ENCODE measurements at places on chromosomes 4 and X.
A peak's percentile ranks its signal among the peaks of the same experiment; 100 is the strongest.

GRCh38 chrX:13868591-13868990 lies 51.7 kb upstream of the GPM6B start:
- no peak for DNase-seq

DNA sequence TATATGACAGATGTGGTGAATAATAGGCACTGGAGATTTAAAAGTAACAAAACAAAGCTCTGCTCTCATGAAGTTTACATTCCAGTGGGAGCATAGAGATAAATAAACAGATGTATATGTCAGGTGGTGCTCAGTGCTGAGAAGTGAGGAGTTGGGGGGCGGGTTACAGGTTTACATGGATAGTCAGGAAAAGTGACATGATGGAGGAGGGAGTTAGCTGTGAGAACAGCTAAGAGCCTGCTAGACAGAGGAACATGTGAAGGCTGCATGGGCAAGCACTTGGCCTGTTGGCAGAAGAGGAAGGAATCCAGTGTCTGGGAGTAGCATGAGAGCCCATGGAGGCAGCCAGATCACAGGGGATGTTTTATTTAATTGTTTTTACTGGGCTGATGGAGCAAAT lies 10.2 kb upstream of the TMEM156 start:
- no peak for DNase-seq

GRCh38 chr4:20042769-20043168 lies 208.9 kb upstream of the SLIT2 start:
- DNase-seq: no peak

DNA sequence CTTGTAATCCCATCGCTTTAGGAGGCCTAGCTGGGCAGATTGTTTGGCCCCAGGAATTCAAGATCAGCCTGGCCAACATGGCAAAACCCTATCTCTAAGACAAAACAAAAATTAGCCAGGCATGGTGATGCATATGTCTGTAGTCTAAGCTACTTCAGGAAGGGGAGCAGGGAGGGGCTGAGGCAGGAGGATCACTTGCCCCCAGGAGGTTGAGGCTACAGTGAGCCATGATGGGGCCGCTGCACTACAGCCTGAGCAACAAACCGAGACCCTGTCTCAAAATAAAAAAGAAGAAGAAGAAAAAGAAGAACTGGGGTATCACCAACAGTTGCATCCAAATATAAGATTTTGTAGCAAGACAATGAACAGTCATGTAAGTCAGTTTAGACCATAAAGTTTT lies 47.3 kb upstream of the NFKB1 start:
- DNase-seq: no peak

GRCh38 chrX:132716006-132716405 lies 227.2 kb upstream of the MBNL3 start:
- DNase-seq: no peak

- DNase-seq: no peak
Observed at GRCh38 chr4:182895791-182896292, 21.3 kb downstream of the DCTD start.

GRCh38 chr4:36054694-36055422 lies 189.5 kb downstream of the ARAP2 start:
- DNase-seq: no peak

GRCh38 chr4:142040043-142040442 lies 403.7 kb downstream of the IL15 start:
- DNase-seq: no peak

GRCh38 chrX:72492499-72492898 lies 80.1 kb downstream of the HDAC8 start:
- no peak for DNase-seq

- no peak for DNase-seq
Observed at GRCh38 chrX:153722704-153723350, 1.4 kb downstream of the BCAP31 start.

GRCh38 chrX:150517303-150517910 lies 51.0 kb upstream of the MTM1 start:
- no peak for DNase-seq

- no peak for DNase-seq
Observed at GRCh38 chr4:152112887-152113286, 352.1 kb upstream of the GATB start.

- no peak for DNase-seq
Observed at GRCh38 chr4:169060391-169061091, 50.5 kb upstream of the CBR4 start.

DNA sequence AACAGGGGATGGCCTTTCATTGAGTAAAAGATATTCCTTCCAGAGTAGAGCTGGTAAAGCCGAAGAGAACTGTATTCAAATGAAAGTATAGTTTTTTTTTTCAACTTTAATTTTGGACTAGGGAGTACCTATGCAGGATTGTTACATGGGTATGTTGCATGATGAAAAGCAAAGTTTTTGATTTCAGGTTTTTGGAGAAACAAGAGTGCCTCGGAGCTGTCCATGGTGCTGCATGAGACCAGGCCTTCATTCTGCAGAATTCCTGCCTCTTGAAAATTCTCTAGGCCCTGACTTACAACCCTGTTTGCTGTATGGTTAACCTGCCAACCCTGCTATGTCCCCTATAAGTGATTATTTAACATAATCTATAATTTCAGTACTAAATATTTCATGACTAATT lies 1065.7 kb upstream of the FTHL17 start:
- DNase-seq: no peak

GRCh38 chr4:70703619-70704214 lies 15.4 kb downstream of the UTP3 start:
- no peak for DNase-seq

- no peak for DNase-seq
Observed at GRCh38 chr4:103493450-103494159, 226.2 kb downstream of the TACR3 start.

GRCh38 chr4:159946983-159947615 lies 844.2 kb downstream of the RAPGEF2 start:
- DNase-seq: no peak

GRCh38 chrX:9433596-9433995 lies 31.3 kb upstream of the TBL1X start:
- DNase-seq: no peak

DNA sequence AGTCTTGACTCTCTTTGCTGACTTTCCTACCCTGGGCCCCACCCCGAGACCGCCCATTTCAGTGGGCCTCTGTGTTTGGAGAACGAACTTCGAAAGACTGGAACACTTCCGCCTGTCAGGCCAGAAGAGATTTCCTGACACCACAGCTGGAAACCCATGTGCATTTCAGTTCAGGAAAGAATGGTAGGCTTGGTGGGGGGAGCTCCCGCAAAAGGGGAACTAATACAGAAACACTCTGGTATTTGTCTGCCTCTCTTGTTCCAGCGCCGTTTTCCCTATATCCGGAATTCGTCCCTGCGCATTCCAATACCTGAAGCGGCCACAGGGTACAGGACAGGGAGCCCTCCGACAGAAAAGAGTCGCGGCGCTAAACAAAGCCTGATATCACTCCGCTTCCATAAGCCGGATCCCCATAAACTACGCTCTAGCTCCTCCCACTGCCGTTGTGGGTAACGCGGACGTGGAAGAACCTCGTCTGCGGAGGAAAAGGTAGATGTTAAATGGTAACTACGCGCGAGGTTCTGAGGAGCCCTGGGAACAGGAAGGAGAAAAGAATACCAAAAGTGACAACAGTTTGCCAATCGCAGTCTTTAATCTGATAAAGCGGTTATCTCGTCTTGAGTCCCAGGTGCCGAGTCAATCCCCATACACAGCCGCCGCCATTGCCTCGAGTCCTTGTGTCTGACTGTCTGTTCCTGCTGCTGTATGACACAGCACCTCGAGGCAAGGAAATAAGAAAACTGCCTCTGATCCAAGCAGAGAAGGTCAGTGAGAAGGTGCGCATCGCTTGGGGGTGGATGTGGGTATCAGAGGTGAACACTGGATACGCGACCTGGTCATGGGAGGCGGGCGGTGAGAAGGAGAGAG lies at the start of gene ARMCX5:
Gene ARMCX5 (plus strand): TSS at position 432 of the 867 bp plus-strand sequence. CDS start 2,627 bp downstream, outside the sequence.
- peak; percentile 68 for DNase-seq

GRCh38 chr4:162871990-162872389 lies 294.7 kb downstream of the NAF1 start:
- DNase-seq: no peak

DNA sequence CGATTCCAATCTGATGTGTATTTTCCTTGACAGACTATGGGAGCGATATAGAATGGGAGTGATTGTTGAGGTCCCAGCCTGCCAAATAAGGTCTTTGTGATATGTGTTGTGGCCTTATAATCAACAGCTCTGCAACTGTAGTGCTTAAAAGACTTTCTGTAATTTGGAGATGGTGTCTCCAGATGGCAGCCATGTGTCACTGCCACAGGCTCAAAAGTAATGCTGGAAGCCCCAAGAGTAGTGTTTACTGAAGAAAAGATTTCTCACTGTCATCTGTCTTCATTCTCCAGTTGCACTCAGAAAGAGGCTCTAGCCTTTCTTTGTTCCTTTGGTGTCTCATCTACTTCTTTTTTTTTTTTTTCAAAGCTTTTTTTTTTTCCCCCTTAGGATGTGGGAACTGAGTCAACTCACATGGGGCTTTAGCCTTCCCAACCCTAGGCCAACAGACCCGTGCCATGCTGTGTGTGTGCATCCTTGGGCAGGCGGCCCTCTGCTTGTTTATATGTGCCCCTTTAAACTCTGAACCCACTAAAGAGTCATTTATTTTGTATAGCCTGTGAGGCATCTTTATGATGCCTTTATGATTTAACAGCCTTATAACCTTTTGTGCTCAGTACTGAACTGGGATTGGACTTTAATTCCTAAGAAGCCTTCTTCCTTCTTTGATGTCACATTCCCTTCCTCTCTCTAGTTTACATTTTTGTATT lies 15.6 kb downstream of the SRPX2 start:
- DNase-seq: no peak

GRCh38 chr4:142274137-142274536 lies 572.0 kb downstream of the INPP4B start:
- DNase-seq: no peak

DNA sequence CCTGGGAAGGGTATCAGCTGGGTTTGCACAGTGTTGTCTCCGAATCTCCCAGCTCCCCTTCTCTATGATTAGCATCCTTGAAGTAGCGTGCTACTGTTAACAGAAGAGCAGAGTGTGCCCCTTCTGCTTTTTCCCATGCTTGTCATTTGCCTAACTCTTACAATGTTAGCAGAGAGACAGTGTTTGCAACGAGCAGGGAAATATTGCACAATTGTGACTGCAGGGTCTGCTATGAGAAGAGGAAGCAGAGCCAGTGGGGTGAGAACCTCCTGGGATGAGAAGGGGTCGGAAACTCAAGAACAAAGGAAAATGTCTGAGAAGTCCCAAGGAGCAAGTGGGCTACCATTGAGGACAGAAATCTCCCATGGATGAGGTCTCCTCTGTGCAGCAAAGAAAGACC lies 7.8 kb upstream of the CHRNA9 start:
- no peak for DNase-seq

GRCh38 chr4:86894455-86894854 lies 2.2 kb upstream of the C4orf36 start:
- DNase-seq: no peak

- peak; percentile 48 for DNase-seq
Observed at GRCh38 chrX:41922431-41923151, 763 bp downstream of the CASK start.

DNA sequence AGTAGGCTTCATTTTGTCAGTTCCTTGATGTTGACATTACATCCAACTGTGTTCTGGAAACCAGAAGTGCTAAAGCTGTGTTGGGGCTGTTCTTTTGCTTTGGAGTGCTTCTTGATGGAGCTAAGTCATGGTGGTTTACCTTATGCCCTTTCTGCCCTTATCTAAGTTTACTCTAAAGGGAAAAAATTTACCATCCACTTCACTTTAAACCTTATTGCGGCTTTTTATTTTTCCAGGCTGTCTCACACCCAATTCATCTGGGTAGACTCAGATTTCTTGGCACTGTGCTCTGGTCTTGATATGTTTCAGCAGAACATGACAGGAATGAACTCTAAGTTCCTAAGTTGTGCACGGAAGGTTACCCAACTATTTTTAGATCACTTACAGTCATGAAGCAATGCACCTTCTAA lies 104.7 kb upstream of the TTC29 start:
- no peak for DNase-seq

DNA sequence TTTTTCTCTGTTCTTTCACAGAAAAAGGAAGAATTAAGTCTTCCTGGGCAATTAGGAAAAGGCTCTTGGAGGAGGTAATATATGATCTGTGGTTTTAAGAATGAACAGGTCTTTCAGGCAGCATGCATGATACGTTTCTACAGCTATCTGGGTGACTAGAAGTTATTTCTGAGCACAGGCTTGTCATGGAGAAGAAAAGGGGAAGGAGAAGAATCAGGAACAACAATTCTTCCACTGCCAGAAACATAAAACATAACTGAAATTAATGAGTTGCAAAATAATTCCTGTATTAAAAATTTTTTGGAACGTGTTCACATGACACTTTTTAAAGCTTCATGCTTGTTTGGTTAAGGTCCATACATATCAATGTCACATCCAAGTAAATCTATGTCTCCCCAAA lies 17.7 kb upstream of the STIM2 start:
- no peak for DNase-seq

GRCh38 chr4:166499820-166500219 lies 626.8 kb downstream of the TLL1 start:
- DNase-seq: no peak

DNA sequence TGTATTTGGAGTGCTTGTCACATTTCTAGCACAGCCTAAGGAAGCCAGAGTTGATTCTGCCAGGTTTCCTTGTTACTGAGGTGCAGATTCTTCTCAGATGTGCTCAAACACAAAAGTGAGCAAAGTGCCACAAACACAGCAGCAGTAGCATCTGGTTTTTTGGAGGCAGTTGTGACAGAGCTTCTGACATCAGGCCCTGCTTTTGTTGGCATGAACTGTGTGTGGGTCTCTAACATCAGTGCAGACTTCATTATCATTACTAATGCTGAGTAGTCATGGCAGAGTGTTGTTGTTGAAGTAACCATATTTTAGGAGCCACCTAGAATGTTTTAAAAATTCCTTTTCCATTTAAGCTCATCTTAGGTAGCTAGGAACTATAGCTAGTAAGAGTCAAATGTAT lies 656.6 kb downstream of the ANKRD50 start:
- no peak for DNase-seq

- peak; percentile 82 for DNase-seq
Observed at GRCh38 chr4:42570221-42570620, 86.7 kb downstream of the ATP8A1 start.

DNA sequence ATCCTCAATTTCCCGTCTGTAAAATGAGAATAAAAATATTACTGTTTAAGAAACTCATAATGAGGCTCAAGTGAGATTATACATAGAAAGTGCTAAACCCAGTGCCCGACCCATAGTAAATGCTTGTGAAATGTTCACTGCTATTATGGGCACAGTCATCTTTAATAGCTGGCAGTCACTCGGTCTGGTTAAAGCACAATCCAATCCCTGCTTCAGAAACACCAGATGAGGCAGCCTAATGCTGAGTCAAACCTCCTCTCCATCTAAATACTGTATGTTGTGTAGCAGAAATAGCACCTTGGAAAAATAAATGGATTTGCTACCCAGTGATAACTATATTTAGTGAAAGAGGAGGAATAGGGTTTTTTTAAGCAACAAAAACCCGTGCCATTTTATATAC lies 14.5 kb downstream of the EVC2 start:
- no peak for DNase-seq

DNA sequence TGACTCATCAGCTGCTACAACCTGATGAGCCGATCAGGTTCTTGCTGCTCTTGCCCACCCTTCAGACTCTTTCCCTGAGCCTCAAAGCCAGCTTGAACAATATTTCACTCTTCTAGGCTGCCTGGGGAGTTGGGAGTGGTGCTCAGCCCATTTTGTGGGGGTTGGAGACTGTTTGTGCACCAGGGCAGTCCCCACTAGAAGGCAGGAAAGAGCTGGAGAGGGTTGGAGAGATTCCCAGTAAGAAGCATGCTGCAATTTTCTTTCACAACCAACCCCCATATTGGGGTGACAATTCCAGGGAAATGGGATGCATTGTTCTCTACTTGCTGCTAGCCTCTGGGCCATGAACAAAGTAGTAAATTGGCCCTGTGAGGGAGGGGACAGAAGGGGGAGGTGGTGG lies 44.1 kb downstream of the SLC16A2 start:
- DNase-seq: no peak
